ENCODE measurements at places on chromosomes 1 and 21.

DNA sequence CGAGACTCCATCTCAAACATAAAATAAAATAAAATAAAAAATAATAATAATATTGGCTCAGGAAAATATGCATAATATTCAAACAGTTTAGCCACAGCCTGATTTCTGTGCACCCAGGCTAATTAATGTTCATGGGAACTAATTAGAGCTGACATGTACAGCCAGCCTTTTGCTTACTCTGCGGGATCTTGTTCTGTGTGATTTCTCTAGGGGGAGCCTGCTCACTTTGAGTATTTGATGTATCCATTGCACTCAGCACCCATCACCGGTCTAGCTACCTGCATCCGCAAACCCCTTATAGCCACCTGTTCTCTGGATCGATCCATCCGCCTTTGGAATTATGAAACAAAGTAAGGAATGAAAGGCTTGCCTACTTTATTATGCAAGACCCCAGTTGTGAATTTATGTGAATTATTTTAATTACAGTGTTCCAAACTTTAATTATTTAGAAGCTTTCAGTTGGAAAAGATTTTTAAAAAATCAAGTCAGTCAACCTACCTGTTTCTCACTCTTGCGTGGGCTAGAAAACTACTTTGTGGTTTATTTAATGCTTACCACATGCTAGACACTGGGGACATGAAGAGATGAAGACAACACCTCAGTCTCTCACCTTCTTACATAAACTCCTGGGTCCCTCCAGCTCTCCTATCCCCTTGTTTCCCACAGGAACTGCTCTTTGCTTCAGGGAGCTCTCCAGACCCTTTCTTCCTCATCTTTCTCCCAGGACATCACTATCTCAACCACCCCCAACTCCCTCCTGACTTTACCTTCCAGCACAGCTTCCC is 25.4 kb downstream of the CFAP57 start:
- no peak for DNase-seq

DNA sequence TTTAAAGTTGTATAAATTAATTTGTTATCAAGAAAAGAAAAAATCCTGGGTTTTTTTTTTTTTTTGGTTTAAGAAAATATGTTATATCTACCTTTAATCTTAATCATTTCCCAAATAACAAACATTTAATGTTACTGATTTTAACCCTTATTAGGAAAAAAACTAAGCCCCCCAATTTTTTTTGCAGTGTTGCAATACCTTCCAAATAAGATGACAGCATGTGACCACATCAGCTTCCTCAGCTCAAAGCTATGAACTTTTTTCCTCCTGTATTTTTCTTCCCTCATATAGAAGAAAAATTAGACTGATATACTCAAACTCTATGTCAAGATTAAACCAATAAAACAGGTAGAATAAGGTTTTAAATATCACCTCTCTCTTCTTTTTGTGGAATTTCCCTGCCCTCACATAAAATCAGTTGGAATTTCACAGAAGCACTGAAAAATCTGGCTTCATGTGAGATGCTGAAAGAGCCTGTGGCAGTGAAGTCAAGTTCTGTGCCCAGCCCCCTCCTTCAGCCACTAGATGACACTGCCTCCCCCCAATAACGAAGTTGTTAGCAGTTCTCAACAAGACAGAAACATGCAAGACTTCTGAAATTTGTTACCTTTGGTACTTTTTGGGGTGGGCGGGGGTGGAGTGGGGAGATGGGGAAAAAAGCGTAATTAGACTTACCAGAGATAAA is 9.6 kb upstream of the SMYD2 start:
- no peak for DNase-seq

DNA sequence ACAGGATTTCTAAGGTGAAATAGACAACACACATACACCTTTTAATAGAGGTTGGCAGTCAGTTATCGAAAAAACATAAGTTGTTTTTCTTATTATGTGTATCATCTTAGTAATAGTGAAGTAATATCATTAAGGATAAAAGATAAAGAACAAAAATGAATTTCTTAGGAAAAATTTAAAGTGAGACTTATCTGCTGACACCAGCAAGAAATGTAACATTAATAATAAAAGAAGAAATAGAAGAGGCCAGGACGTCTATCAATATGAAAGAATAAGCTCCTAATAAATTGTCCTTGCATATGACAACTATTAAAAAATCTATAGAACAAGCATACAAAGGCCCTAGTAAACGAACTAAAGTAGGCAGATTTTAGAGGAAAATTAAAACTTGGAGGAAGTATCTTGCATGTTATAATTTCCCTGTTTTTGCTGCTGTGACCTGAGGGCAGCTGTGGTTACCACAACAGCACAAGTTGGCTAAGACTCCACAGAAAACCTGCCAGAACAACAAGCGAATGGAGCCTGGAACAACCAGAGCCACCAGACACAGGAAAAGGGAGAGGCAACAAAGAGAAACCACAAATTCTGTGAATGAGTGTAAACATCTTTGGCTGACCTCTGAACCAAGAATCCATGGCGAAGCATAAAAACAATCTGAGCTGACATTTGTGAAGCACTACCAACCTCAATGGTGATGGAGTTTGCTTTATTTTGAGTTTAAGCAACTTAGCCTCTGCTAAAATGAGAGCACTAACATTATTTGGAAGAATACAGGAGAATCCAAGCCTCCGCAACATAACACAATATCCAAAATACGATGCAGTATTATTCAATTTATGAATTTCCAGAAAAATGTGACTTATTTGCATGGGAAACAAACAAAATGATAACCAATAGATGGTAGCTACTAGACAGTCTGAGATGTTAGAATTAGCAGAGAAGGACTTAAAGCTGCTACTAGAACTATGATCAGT is 207.5 kb downstream of the KCNT2 start:
- peak; percentile 48 for DNase-seq

GRCh38 chr1:107149946-107150345 is 9.1 kb downstream of the NTNG1 start:
- no peak for DNase-seq

GRCh38 chr1:156122519-156123355 is 8.2 kb downstream of the LMNA start:
- DNase-seq, result peak; percentile 90

DNA sequence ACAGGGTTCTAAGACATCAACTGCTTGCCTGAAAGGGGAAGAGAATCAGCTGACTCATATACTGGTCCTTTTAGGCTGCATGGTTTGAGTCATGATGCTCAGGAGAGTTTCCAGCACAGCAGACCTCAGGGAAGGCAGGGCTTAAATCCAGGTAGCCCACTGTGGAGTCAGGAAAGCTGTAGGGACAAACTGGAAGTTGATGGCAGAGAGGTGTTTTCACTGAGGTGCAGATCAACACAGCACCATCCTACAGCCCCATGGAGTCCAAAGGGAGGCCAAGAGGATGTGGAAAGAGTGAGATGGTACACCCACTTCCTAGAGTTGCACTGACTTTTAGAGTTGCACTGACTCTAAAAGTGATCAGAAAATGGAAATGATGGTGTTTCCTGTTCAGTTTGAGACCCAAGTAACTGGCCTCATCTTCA is 252.4 kb upstream of the DUSP10 start:
- DNase-seq, result no peak

DNA sequence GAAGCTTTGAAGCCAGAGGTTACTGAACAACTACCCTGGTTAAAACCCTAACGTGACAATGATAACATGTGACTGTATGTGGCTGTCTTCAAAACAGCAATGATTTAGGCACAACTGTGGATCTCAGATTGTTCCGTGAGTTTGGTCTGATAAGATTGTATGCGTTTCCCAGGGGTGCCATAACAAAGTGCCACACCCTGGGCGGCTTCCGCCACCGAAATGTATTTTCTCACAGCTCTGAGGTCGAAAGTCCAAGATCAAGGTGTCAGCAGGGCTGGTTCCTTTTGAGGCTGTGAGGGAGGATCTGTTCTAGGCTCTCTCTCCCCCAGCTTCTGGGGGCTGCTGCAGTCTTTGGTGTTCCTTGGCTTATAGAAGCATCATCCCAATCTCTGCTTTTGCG is 29.5 kb upstream of the ERG start:
- DNase-seq, result no peak

GRCh38 chr1:48887796-48888195 is 111.1 kb upstream of the BEND5 start:
- no peak for DNase-seq

- no peak for DNase-seq
Observed at GRCh38 chr21:30336596-30336995, 898 bp downstream of the KRTAP27-1 start.

DNA sequence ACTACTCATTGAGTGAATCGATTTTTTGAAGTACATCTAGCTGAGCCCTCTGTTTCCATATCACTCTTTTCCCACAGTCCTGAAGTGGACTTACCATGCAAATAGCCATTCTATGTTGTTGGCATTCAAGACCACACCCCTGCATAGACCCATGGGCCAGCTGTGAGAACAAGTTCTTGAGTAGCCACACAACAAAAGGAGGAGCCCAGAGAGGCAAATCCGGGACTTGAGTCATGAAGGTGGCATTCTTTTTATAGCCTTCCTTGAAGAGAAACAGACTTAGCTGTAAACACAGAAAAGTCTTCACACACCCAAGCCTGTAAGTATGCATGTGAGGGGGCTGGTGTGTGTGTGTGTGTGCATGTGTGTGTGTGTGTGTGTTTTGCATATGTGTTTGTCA is 13.8 kb upstream of the SPRR5 start:
- DNase-seq, result no peak

DNA sequence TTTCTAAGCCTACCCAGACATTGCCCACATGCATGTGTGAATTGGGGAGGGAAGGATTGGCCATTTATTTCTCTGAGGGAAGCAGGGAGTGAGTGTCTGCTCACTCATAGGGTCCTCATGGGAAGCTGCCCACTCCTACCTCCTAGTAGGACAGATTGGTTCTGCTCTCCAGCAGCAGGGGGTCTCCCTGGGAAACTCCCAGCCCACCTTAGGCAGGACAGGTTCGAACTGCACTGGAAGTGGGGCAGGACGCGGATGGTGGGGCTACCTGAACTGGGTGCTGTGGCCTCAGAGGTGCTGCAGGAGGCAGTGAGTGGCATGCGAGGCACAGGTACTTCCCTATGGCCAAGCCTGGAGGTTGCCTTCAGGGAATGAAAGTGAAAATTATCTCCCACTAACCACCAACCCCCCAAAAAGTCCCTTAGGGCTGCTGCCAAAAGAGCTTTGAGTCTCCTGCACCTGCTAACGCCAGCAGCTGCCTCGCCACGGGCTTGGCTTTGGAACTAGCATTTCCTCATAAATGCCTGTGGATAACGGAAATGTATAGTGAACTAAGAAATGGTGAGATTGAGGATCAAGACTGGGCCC is 157.0 kb upstream of the COA6 start:
- DNase-seq, result no peak
